Stimulated activated CD8-positive, alpha-beta memory T cell treated with anti-CD3 and anti-CD28 coated beads, Interleukin-15, amount 100 ng/mL, for 1 hour (primary cell): ENCODE measurements at places on chromosomes 5 and 9.

- no peak for DNase-seq
These were observed 5.5 kb downstream of the NSMF start for GRCh38 chr9:137453643-137454081.

GRCh38 chr5:7886849-7887475 lies 18.0 kb downstream of the MTRR start:
- no peak for DNase-seq

GRCh38 chr9:129888293-129889121 lies 53.2 kb downstream of the USP20 start:
- peak; percentile 75 for DNase-seq

GRCh38 chr5:18491349-18491748 lies 857.1 kb downstream of the TAF11L14 start:
- DNase-seq, result no peak

GRCh38 chr9:126633881-126634558 lies 20.3 kb downstream of the LMX1B start:
- DNase-seq, result no peak

- DNase-seq, result no peak
These were observed 87.7 kb downstream of the FSTL4 start for GRCh38 chr5:133524666-133525065.

- DNase-seq, result no peak
These were observed 57.6 kb upstream of the RASA1 start for GRCh38 chr5:87210076-87210475.

- no peak for DNase-seq
These were observed 946.3 kb upstream of the COX7C start for GRCh38 chr5:85671223-85671970.

- DNase-seq, result no peak
These were observed 22.8 kb upstream of the ELL2 start for GRCh38 chr5:95984287-95984938.

DNA sequence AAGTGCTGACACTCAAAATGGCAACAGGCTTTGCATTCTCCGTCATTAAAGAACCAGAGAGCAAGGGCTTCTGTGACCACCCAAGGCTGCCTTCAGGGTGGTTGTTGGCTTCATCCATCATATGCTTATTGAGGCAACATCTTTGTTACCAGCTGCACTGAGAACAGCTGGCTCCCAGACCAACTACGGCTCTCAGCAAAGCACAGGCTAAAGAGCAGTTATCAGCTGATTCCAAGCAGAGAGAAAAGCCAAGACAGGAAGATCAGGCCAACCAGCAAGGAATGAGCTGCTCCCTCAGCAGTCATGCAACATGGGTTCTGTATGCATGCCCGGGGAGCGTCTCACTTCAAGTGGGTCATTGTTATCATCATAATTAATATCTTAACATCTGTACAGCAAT lies 358.9 kb downstream of the ACTL7B start:
- DNase-seq, result no peak

GRCh38 chr9:137458194-137459151 lies 661 bp downstream of the NSMF start:
- DNase-seq, result no peak

DNA sequence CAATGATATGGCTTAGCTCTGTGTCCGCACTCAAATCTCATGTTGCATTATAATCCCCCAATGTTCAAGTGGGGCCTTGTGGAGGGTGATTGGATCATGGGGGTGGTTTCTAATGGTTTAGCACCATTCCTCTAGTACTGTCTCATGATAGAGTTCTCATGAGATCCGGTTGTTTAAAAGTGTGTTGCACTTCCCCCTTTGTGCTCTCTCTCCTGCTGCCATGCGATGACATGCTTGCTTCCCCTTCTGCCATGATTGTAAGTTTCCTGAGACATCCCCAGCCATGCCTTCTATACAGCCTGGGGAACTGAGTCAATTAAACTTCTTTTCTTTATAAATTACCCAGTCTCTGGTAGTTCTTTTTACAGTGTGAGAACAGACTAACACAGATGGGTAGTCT lies 427.1 kb downstream of the CHSY3 start:
- no peak for DNase-seq

- peak; percentile 27 for DNase-seq
These were observed 83.5 kb downstream of the PDE4D start for GRCh38 chr5:59810041-59810440.

DNA sequence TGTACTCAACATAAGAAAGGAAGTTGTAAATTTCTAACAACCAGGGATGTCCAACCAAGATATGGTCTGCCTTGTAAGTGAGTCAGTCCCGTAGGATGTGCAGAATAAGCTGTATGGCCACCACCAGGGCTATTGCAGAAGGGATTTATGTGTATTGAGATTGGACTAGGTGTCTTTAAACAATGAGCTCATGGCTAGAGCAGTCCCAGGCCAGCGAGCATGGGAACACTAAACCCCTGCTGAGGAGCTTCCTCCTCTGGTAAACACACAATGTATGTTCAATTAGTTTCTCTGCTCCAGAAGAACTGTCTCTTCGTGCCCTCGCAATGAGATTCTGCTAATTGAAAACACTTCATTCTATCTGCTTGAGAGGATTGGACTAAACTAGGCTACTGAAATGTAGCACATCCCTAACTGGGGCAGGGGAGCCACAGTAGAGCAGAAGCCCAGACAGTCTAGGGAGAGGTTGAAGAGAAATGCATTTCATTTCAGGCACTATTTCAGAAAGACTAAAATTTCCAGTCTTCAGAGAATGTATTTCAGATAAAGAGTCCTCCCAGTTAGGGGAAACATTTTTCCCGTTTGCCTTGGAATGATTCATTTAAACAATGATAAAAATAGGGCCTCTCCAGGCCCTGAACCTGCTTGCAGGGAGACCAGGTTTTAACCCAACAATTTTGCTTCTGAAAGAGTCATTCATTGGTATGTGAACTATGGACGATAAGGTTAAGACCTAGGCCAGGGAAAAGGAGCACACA lies 154.7 kb downstream of the FAM114A2 start:
- no peak for DNase-seq

GRCh38 chr5:139543423-139543991 lies 17.6 kb upstream of the UBE2D2 start:
- DNase-seq, result no peak

- no peak for DNase-seq
These were observed 65.2 kb downstream of the JMY start for GRCh38 chr5:79301046-79301712.

- no peak for DNase-seq
These were observed 34.9 kb upstream of the ATP6V1G1 start for GRCh38 chr9:114552706-114553105.

GRCh38 chr5:52502460-52502999 lies 285.2 kb upstream of the ITGA1 start:
- DNase-seq, result no peak

GRCh38 chr5:98827161-98827560 lies 53.7 kb downstream of the RGMB start:
- DNase-seq, result no peak

DNA sequence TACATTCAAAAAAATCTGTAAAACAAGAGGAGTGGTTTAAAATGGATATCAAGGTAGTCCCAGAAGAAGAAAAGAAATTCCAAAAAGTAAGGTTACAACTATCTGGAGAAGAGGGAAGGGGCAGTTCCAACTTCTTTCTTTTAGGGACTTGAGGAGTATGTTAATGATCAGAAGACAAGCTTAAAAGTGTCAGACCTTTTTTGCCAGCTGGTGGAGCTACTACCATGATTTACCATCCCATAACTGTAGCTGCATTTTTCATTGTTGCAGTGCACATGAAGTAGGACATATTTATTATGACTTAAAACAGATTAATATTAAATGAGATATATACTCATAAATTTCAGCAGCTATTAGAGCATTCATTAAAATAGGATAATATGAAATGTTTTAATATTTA lies 158.5 kb upstream of the RGS7BP start:
- DNase-seq, result no peak

DNA sequence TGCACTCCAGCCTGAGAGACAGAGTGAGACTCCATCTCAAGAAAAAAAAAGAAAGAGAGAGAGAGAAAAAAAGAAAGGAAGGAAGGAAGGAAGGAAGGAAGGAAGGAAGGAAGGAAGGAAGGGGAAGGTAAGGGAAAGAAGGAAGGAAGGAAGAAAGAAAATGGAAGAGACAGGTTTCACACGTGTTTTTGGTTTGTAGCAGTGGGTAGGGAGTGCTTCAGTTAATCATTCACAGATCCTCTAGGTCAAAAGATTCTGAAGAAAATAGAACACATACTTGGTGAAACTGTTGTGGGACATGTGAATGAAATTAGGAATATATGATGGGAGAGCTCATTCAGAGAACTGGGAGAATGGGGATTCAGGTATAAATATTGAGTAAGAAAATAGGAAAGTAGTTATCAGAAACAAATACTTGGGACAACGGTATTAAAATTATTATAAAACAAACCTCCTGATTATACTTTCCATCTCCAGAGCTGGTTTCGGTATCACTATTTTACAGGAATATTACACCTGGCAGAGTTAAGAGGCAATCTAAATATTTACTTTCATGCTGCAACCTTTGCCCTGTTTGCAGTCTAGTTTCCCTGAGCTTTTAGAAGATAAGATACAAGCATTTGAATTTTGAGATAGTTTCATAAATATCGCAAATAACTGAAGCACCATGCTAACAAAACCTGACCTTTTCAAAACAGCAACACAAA lies 37.2 kb downstream of the MARVELD2 start:
- DNase-seq, result no peak

GRCh38 chr5:179716286-179716685 lies 16.3 kb upstream of the MAML1 start:
- DNase-seq, result no peak

DNA sequence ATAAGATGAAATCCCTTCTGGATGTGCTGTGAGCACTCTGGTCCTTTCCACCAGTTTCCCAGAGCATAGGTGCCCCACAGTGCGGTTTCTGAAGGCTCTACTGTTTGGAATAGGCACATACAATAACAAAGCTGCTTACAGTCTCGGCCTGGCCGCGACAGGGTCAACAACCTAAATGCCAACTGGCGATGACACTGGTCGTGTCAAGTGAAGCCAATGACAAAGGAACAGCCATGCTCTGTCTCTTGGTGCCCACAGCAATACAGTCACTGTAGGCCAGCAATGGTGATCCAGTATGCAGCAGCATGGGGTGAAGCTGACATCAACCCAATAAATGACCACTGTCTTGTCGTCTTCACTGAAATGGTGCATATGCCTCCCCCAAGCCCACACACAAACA lies 47.8 kb upstream of the EQTN start:
- DNase-seq, result no peak
